NCI-H1694 treated with DMSO at 0.1 percent for 48 hours (cell line): ENCODE measurements at places on chromosomes 5 and 9.

DNA sequence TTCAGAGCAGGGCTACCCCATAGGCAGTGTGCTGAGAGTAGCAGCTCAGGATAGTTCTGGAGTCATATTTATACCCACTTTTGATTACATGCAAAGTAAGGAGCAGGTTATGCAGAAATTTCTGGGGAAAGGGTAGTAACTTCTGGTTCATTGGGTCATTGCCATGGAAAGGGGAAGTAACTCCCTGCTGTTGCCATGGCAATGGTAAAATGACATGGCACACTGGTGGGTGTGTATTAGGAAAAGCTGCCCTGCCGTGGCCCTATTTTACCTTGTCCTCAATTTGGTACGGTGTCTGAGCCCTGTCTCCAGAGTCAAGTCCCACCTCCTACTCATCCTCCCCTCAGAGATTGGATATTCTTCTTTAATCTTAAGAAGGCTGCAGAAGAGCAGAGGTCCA lies 526.7 kb upstream of the TYRP1 start:
- no peak for DNase-seq

DNA sequence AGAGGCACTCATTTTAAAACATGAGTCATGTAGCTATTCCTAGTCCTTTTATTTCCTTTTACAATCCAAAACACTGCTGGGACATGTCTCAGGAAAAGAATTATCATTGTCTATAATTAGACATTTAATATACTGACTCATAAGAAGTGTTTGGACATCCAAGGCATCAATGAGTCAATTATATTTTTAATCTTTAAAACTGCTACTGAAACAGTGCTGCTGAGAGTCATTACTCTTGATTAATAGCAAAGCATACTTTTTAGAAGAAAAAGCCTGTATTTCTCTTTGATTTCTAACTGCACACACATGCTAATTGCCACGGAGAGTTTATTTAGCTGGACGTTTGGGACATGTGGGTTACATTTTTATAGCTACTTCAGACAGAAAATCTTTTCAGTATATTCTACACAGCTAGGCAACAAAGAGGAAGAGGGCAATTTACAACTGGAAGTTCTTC lies 1249.0 kb upstream of the CDH18 start:
- peak; percentile 28 for DNase-seq

GRCh38 chr9:76127637-76128036 lies 237.2 kb downstream of the PCSK5 start:
- DNase-seq = no peak

GRCh38 chr5:72841756-72842535 lies 25.5 kb downstream of the TNPO1 start:
- DNase-seq = no peak

GRCh38 chr5:172167895-172168294 lies 20.1 kb downstream of the STK10 start:
- DNase-seq = no peak

GRCh38 chr5:73222173-73222572 lies 49.2 kb downstream of the TMEM174 start:
- DNase-seq = no peak

- DNase-seq = no peak
Observed at GRCh38 chr5:42745426-42745825, 11.2 kb upstream of the CCDC152 start.

GRCh38 chr5:163190283-163190682 lies 247.1 kb upstream of the CCNG1 start:
- no peak for DNase-seq

DNA sequence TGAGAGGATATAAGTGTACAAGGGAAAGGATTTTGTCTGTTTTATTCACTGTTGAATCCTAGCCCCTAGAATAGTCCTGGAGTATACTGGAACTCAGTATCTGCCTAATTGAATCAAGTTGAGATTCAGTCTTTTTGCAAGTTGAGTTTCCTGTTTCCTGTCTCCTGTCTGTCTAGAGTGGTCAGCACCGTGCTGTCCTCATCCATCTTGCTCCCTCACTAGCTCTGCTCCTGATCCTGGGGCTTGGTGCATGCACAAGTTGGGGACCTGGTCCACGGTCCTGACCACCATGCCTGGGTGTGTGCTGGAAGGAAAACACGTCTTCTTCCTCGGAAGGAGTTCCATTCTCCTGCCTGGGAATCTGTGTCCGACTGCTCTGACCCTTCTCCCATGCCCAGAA lies 3.2 kb downstream of the IL5 start:
- no peak for DNase-seq

DNA sequence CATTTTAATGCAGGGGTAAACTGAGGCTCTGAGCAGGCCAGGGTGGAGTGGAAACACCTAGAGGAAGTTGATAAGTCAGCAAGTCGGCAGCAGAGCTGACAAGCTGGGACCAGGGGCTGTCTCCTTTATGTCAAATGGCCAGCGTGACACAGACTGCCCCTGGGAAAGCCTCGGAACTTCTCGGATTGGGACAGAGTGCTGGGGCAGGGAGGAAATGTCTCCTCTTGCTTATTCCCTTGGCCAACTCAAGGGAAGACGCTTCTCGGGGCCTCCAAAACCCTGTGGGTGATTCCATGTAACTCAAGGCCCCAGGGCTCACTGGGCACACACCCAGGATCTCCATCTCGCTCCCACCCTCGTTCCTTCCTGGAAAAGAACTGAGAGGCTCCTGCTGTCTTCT lies 25.4 kb upstream of the ANXA6 start:
- DNase-seq = no peak

- DNase-seq = peak; percentile 53
Observed at GRCh38 chr9:34664281-34665066, 2.0 kb upstream of the CCL27 start.

GRCh38 chr9:21854594-21854993 lies 52.2 kb downstream of the MTAP start:
- DNase-seq = no peak

DNA sequence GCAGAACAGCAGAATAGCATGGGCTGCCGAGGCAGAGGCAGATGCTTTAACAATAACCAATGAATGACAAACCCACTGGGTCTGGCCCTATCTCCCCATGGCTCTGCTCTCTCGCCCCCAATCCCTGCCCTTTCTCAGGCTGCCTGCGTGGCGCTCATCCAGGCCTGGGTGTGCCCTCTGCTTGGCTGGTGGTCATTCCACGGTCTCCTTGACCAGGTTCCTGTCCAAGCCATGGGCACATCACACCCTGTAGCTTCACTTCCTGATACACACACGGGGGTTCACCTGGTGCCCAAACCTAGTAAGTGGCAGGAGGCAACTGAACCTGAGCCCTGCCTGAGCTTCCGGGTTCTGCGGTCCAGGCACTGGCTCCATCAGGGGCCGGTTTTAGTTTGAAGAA lies 87.6 kb downstream of the DAP start:
- no peak for DNase-seq

- no peak for DNase-seq
Observed at GRCh38 chr9:129908906-129909305, 73.6 kb downstream of the USP20 start.

DNA sequence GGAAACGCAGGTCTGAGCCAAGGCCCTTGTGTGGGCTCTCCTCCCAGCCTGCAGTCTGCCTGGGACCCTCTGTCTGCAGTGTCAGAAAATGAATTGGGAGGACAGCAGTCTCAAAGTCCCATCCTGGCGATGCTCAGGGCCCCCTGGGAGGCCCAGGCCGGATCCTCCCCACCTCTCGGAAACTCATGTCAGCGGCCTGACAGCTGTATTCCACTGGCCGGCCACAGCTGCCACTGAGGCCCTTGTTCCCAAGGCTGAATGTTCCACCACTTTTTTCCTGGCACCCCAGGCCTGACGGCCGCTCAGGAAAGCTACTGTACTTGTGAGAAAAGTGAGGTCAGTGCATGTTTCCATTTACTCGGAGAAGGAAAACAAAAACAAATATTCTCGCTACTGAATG lies 180.0 kb downstream of the FGF18 start:
- no peak for DNase-seq

DNA sequence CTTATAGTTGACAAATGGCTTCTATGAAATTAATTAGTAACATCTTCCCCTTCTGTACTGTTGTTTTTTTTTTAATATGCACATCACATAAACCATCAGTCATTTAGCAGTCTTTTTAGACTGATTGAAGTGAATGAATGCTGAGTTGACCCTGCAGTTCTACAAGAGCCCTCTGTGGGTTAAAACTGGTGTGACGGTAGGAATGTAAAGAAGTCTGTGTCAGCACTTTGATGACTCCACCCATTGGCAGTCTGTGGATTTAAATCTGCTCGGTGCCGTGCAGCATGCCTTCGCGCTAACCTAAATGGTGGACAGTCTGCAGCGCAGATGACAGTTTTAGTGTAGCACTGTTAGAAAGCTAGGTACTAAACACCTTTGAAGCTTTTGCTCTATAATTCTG lies 3.1 kb downstream of the GTF3C4 start:
- DNase-seq = no peak

DNA sequence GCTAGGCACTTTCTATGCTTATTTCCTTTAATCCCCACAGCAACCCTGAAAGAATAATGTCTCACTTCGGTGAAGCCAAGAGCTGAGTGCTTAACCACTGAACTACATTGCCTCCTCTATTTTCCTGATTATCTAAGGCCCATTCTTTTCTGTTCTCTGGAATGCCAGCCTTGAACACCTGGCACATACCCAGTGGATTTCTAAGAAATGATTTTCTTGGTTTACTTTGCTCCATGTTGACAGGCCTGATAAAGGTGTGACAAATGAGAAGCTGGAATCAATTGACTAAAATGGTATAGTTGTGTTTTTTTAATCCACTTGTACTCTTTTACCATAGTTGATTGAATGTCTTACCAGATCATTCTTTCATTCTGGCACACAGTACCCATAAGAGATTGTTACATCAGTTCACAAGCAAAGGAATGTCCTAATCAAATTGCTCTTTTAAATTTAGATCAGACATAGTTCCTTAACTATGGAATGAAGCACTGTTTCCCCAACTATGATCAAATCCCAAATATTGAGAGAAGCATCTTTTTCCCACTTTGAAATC lies 9.0 kb upstream of the ENC1 start:
- no peak for DNase-seq

DNA sequence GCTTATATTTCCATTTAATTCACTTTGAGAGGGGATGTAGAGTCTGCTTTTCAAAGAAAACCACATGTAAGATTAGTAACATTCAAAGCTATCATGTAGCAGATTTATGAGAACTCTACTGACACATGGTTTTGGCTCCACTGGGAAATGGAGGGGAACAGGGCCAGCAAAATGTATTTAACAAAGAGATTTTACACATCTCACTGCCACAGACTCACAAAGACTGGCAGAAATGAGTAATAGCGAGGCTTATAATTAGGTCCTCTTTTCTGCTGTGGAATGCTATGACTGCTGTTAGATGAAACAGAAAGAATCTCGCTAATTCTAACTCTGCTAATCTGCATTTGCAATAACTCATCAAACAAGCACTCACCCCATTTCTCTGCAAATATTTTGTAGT lies 4.5 kb downstream of the DAP start:
- no peak for DNase-seq
